Activated effector memory CD4-positive, alpha-beta T cell treated with Interleukin-2 at 50 U/mL for 16 hours (primary cell): ENCODE measurements at places on chromosomes 7 and 10.

- DNase-seq = no peak
These were observed 10.6 kb downstream of the CPA4 start for GRCh38 chr7:130303551-130303950.

- DNase-seq = no peak
These were observed 339.2 kb downstream of the DNAJB6 start for GRCh38 chr7:157676001-157676400.

DNA sequence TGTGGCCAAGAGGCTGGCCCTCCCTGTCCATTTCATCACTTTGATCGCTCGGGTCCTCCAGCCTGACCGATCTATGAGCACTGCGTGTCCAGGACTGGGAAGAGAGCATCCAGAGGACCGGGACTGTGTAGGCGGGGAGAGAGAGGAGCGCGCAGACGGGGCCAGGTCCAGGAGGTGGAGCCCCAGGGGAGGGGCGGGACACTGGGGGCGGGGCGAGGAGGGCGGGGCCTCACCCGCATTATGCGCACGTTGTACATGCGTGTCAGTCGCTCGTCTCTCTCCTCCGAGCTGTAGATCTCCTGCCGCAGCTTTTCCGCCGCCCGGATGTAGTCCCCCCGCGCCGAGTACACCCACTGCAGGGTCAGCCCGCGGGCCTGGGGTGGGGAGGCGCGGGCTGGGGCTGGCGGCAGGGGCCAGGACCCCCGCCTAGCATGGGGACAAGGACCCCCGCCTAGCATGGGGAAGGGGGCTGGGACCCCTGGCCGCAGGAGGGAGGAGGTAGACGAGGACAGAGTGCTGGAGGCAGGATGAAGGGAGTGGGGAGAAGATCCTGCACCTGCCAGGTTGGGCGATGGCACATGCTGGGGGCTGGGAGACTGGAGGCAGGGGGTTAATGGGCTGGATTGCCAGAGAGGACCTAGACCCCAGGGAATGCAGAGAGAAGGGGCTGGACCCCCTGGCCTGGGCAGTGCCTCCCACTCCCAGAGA lies 14.3 kb downstream of the MOSPD3 start:
- DNase-seq = peak; percentile 89

GRCh38 chr7:91191771-91192170 lies 72.5 kb upstream of the FZD1 start:
- no peak for DNase-seq

- no peak for DNase-seq
These were observed 9.6 kb downstream of the FGF8 start for GRCh38 chr10:101766306-101766705.

GRCh38 chr10:101830322-101831168 lies 12.3 kb upstream of the OGA start:
- peak; percentile 91 for DNase-seq

GRCh38 chr7:85627791-85628586 lies 441.1 kb upstream of the SEMA3D start:
- DNase-seq = no peak

DNA sequence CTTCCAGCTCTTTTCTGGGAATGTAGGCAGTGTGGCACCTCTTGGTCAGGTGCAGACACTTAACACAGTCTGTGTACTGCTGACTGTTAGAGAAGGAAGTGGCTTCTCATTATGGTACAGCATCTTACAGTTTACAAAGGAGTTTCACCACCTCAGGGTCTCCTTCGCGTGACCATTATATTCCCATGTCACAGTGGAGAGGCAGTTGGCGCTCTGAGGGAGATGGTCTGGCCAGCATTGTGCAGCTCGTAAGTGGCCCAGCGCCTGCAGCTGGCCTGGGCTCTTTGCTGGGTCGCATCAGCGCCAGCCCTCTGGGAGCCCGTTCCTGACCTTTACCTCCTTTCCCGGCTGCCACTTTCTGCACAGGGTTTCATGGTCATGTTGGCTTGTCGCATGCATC lies 15.4 kb downstream of the TSPAN15 start:
- no peak for DNase-seq

DNA sequence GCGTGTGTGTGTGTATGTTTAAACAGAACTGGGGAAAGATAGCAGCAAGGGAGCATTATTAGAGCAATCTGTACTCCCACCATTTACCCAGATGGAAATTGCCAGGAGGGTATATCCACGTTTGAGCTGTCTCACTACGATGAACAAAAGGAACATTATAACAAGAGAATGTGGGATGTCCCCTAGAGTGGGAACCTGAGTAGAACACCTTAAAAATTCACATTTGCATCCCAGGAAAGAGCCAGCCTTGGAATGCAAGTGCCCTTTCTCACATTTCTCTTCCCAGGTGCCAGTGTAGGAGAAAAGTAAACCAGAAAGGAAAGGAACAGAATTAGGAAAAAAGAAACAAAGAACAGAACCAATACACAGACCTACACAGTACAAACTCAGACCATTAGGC lies 95.3 kb upstream of the PTPRZ1 start:
- no peak for DNase-seq

DNA sequence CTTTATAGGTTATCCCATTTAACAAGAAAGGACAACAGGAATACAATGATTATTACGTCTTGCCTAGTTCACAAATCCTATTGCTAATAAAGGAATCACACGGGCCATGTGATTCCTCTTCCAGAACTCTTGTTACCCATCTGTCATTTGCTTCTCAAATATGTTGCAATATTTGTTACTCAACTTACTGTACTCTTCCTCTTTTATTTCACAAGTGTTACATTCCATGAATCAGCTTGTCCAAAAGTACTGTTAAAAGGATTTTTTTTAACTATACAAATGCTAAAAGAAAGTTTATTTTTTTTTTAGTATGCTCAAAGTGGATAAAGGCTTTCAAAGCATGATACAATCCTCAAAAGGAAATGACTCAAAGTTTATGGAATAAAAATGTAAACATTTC lies 3.9 kb upstream of the CD36 start:
- no peak for DNase-seq

GRCh38 chr10:43295436-43295835 lies 28.6 kb upstream of the RASGEF1A start:
- DNase-seq = no peak

- DNase-seq = no peak
These were observed 3.3 kb downstream of the SEMA3A start for GRCh38 chr7:84191261-84191660.

DNA sequence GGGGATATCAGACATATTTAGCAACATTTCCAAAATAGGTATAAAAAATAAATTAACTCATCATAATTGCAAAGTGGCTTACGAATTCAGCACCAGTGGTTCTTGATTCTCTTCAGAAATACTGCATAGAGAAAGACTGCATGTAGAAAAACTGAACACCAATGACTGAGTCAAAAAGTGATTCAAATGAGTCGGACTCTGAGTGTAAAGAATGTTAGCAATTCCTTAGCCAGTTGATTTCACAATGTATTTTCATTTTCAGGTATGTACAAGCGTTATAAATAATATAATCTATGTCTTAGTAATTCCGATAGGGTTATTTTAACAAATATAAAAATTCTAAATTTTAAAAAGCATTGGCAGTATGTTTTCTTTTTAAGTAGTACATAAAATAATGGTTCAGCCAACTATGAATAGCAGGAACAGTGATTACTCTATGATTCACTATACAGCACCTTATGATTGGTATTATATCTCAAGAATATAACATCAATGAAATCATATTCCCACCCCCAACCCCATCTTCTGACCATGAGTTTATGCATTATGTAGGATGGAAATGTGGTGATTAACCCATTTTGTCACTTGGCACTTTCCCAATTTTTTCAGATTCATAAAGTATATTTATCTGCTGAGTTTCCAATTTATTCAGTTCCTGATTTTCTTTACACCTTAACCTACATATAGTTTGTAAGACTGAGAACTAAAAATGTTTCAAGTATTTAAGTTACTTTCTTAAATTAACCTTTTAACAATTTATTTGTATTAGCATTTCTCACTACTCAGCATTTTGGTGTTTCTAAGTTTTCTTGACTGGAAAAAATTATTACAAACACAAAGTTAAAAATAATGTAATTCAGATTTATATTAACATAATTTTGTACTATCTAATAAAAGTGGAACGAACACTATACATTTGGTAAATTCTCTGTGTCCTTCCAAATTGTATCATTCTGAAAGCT lies 33.9 kb downstream of the DNAJC1 start:
- DNase-seq = no peak

- DNase-seq = no peak
These were observed 10.5 kb upstream of the DEPP1 start for GRCh38 chr10:44988957-44989585.

GRCh38 chr7:1100386-1100785 lies 12.5 kb downstream of the GPER1 start:
- DNase-seq = no peak

- DNase-seq = no peak
These were observed 140.8 kb downstream of the SFMBT2 start for GRCh38 chr10:7269988-7270387.

GRCh38 chr10:24240041-24240751 lies 31.3 kb downstream of the KIAA1217 start:
- DNase-seq = no peak

- no peak for DNase-seq
These were observed 18.5 kb downstream of the ARMC10 start for GRCh38 chr7:103093429-103093828.

GRCh38 chr7:128059143-128059988 lies 28.1 kb upstream of the LRRC4 start:
- no peak for DNase-seq

- no peak for DNase-seq
These were observed 6.2 kb upstream of the TRIP6 start for GRCh38 chr7:100860702-100861615.

DNA sequence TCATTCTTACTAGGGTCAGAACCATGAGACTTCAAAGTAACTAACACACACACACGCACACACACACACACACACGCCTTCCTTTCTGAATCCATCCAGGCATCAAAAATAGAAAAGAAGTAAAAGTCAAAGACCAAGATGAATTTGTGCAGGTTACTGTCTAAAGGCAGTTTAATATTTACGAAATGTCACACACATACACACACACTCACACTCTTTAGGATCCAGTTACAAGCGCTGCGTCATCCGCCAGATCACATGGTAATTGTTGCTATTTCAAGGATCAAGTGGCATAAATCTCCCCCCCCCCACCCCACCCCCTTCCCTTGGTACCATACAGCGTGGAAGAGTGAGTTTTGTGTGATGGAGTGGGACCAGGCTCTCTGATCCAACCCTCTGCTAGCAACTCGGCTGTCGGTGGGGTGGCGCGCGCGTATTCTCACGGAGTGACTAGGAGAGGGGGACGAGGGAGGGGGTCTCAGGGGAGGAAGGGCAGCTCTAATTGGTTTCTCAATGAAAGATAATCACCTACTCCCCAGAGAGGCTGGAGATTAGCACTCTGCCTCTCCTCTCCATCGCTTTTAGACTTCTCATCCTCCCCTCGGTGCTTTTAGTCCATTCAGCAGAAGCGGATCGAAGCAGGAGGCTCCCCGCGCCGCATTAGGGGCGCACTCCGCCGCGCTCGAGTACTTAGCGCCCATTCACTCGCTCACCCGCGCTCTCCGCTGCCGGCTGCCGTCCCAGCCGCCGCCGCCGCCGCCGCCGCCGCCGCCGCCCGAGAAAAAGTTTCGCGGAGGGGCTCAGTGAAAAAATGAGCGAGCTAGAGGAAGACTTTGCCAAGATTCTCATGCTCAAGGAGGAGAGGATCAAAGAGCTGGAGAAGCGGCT lies 83.5 kb upstream of the PRKG1 start:
- DNase-seq = no peak

DNA sequence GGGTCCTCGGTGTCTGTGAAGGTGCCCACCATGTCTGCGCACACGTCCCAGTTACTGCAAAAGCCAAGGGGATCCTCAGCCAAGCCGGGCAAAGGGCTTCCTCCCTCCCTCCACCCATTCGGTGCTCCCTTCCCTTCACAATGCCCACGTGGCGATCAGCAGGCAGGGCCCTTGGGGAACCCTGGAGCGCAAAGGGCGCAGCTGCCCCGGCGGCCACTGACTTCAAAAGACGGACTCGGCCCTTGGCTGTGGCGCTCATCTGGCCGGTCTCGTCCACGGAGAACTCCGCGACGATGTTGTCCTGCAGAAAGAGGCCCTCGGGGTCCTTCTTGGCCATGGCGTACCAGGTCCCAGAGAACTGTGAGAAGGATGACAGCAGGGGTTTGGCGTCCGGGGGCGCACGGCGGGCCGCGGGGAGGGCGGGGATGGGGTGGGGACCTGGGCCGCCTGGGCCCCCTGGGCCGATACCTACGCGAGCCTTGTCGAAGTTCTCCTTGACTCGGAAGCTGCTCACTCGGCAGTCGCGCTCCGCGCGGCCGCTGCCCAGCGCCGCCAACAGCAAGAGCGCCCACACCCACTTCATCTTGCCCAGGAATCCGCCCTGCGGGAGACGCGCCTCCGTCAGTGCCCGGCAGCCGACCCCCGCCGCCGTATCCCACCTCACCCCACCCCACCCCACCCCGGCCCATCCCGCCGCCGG lies 439 bp downstream of the RBP4 start:
- DNase-seq = no peak

GRCh38 chr7:43872406-43873110 lies 3.2 kb upstream of the MRPS24 start:
- no peak for DNase-seq

DNA sequence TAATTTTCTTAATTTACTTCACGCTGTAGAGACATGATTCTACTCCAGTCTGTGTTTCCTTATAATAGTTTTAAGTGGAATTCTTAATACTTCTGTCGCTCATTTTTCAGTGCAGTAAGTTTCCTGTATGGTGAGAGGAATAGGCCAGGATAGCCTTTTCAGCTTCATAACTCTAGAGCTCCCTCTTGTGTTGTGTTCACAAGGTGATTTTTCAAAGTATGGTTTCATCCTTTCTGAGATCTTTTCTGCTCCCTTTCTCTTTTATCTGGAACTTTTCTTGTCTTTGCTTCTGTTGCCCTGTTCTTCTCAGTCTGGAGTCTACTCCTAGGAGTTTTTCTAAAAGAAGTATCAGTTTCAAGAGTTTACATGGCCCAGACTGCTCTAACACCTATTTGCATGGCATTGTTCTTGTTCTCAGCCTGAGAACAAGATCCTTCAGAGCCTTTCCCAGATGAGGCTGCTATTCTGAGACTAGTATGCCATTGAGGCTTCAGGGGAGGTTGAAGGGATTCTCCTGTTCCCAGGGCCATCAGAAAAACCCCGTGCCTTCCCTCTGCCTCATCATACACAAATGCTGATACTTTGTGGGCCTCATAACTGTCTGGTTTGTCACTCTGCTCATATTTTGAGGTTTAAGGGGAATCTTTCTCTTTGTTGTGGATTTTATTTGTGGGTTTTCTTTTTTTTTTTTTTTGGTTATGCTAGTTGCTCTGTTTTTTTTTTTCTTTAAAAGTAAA lies 21.8 kb downstream of the NET1 start:
- DNase-seq = no peak

GRCh38 chr10:91073286-91073979 lies 147.0 kb upstream of the PCGF5 start:
- DNase-seq = no peak

DNA sequence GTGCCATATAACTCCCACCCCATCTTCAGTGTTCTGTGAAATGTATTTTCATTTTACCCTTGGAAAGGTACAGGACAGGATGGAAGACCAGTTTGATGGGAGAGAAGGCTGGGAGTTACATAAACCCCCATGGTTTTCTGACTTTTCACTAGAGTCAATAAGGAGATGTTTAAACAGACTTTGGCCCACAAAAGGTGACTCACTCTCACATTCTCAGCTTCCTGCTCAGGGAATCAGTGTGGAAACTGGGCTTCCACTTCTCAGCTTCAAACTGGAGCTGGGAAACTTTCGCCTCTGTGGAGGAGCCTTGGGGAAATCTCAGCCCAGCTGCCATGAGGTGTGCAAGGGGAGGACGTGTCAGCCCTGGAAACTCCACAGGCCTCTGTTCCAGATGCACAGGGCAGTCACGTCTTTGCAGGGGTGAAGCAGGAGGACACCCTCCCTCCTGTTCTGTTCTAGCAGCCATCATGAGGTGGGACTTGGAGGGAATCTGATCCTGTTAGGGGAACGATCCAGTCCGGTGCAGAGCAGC lies 560.5 kb upstream of the GALNT17 start:
- DNase-seq = no peak
